ENCODE measurements at places on chromosomes 7 and 10.

DNA sequence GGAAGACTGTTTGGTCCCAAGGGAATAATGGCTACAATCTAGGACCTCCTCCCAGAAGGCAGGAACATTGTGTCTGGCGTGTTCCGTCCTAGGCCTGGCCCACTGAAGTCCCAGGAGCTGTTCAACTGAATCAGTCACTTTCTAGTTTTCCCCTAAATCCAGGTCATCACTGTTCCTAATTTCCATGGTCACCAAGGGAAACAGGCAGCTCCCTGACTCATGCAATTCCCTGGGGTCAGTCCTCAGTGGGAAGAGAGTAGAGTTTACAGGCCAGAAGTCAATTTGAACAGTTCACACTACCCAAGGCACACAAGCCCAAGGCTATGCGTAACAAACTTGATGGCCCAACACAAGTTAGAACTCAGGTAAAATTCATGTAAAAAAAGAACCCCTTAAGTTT is 44.0 kb downstream of the CREB3L2 start:
- DNase-seq: no peak

DNA sequence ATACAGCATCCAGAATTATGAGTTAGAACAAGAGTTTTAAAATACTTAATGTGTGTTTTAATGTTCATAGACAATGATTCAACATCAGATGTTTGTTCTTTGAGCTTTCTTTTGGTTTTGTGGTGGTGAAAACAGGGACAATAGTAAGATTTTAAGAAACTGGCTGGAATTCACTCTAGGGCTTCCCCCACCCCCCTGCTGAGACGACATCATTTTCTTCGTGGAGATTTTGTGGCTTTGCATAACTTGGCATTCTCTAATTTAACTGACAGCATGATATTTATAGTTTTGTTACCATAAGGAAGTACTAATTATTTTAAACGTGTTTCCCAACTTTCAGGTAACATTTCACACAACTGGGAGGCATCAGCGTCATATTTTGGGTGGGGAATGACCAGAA is 184.1 kb downstream of the BICC1 start:
- DNase-seq: no peak

GRCh38 chr10:86652361-86653202 is 1.8 kb upstream of the OPN4 start:
- DNase-seq: no peak

DNA sequence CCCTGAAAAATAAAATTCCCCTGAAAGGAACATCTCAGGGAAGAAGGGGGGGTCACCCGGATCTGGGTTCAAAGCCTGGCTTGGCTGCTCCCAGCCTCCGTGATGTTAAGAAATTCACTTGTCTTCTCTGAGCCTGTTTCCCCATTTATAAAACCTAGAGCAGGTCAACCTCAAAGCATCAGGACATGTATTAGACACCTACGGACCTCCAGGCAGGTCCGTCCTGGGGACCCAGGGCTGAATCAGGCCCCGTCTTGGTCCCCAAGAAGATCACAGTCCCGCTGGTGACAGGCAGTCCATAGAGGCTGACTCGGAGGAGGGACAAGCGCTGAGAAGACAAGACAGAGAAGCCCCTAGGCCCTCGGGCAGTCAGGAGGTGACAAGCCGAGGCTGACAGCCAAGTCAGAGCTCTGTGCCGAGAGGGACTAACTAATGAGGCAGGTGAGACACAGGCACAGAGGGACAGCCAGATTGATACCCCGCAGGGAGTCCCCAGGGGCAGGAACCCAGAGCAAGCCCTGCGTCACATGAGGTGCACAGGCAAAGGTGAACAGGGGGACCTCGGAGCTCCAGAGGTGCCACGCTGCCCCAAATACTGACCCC is 2.9 kb downstream of the MYL10 start:
- no peak for DNase-seq

- DNase-seq: no peak
Measured at GRCh38 chr7:13860734-13861133, 128.7 kb downstream of the ETV1 start.

DNA sequence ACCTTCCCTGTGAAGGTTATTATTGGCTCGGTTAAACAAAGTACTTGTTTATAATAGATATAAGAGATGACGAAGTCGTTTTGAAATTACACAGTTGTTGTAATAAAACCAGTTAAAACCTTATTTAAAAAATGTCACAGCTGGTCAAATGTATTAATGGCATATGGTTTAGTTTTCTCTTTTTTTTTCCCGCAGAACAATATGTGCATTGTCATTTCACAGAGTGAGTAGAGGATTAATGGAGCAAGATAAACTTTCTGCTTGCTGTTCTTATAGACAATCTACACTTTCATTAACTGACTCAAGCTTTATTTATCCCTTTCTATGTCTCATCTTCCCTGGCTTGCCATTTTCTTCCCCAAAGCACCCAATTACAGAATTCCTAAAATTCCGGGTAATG is 404.3 kb upstream of the NPVF start:
- no peak for DNase-seq

- no peak for DNase-seq
Measured at GRCh38 chr7:36898186-36898585, 173.9 kb upstream of the AOAH start.

DNA sequence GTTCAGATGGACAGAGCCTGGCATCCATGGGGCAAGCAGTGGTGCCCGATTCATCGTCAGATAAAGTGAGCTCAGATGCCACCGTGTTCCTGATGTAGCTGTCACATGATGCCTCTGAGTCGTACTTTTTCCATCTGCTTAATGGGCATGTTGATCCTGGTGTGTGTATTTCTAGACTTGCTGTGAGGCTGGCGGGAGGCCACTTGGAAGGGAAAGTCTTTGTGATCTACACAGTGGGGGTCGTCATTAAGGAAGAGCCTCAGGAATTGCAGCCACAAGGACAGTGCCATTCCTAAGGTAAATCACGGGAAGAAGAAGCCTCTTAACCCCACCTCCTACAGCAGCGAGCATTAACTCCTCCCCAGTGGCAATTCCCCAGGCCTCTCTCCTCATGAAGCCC is 63.0 kb downstream of the RGS10 start:
- DNase-seq: no peak

- no peak for DNase-seq
Measured at GRCh38 chr10:70359017-70359550, 23.3 kb downstream of the LRRC20 start.

DNA sequence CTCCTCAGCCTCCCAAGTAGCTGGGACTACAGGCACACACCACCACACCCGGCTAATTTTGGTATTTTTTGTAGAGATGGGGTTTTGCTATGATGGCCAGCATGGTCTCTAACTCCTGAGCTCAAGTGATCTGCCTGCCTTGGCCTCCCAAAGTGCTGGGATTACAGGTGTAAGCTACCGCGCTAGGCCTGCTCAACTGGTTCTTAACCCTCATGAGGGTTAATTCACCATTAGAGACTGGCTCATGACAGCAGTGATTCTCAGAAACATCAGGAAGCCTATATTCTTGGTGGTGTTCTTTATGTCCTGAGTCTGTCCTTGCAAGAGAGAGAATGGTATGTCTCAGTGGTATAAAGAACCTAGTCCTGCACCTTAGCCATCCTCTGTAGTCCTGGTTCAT is 10.4 kb upstream of the NT5C2 start:
- no peak for DNase-seq

- no peak for DNase-seq
Measured at GRCh38 chr7:1513657-1514095, 9.5 kb upstream of the INTS1 start.

- no peak for DNase-seq
Measured at GRCh38 chr10:99236627-99237309, 1.1 kb upstream of the HPSE2 start.

- DNase-seq: no peak
Measured at GRCh38 chr7:27165089-27165995, at the start of gene HOXA9. Gene HOXA9 (minus strand): TSS chr7:27165537. CDS start chr7:27165457, 80 bp downstream.

DNA sequence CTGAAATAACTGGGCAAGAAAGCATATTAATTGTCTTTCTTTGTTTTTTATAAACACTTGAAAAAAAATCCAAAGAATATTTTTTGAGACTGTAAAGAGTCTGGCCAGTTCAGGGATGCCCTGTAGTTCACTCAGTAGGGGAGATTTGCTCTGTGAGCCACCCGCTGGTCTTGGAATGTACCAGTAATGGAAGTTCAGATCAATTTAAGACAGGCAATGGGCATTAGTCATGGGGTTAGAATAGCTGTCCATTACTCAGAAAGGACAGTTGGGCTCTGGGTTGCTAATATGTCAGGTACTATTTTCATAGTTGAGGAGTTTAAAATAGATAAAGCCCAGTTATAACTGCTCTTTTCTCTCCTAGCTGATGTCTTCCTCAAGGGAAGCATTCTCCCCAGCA is 38.7 kb downstream of the A1CF start:
- DNase-seq: no peak

DNA sequence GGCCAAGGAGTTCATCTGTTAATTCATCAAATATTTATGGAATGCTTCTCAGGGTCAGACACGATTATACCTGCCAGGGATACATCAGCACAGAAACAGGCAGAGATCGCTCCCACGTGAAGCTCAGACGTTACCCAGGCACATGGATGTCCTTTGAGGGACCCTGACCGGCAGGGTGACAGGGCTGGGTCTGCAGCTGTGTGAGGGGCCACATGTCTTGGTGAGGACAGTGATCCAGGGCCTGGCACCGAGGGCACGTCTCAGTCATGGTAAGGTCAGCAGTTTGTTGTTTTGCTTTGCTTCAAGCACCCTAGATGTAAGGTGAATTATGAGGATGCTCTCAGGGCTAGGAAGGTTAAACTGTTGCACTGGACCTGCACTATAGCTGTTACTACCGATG is 227.9 kb downstream of the WDR37 start:
- no peak for DNase-seq

DNA sequence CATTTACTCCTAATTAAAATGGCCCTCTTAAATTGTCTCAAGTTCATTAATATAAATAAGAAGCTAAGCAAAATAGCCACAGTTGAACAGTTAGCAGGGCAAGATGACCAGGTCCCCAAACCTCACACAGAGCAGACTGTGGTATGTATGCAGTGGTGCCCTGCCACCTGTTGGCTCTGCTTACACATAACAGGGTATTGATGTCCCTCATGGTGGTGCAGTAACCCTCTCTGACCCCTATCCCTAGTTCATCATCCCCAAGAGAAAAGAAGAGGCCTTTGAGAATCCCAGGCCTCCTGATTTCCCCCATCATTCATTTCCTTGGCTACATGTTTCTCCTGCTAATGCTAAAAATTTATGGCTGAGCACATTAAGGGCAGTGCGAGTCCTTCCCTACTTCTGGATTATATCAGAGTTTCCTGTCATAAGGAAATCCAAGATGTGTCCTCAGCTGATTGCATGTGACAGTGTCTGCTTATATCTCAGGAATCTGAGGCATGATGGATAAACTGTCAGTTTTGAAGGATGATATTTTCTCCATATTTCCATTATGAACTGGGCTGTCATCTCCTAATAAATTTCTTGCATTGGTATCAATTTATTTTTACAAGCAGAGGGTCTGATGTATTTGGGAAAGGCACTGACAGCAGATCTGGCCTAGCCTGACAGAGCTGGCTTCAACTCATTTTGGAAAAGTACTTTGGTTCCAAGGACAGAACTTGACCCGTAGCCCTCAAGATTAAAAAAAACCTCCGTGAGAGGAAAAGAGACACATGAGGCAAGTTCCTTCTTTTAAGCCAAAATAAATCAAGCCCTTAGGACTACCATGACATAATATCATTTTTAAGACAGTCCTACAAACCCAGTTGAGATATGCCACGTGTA is 880.6 kb downstream of the LRMDA start:
- no peak for DNase-seq

DNA sequence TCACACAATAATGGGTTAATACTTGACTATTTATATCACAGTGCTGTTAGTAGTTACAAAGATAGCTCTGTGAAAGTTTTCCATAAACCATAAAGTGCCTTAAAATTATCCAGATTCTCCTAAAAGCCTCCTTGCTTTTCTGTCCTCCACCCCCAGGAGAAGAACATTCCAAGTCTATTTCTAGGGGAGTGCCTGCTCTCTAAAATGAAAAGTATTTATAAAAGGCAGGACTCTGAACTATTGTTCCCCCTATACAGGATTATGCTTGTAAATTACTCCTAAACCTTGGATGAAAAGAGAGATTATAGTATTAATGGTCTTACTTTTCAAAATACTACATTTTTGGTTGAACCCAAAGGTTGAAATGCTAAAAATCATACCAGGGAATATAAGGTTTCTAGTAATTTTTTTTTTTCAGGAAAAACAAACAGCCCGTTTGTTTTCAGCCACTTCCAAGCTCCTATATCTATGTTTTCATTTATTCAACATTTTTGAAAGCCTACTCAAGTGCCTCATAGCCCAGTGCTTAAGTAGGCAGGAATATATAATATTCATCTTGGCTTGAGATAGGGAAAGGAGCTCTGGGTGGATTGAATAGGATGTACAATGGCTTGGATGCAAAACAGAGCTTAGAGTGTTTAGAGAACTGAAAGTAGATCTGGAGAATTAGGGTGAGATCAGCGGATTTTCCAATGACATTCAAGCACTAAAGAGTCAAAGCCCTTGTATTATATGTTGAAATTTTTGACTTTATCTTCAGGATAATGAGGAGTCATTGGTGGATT is 320.7 kb downstream of the GPR37 start:
- DNase-seq: no peak

- DNase-seq: no peak
Measured at GRCh38 chr7:837001-837400, 4.7 kb downstream of the SUN1 start.

DNA sequence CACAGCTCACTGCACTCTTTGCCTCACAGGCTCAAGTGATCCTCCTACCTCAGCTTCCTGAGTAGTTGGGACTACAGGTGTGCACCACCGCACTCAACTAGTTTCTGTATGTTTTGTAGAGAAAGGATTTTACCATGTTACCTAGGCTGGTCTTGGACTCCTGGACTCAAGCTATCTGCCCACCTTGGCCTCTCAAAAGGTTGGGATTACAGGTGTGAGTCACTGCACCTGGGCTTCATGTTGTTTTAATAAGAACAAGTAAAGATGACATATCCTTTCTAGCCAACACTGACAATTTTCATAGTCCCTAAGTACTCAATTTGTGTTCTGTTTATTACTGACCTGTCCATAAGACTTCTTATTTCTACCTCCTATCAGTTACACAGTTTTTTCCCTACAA is 16.8 kb downstream of the SEMA3C start:
- no peak for DNase-seq

GRCh38 chr7:132739271-132739955 is 163.1 kb upstream of the PLXNA4 start:
- DNase-seq: peak; percentile 45

GRCh38 chr10:98617906-98618520 is 171.3 kb upstream of the HPS1 start:
- DNase-seq: no peak

- DNase-seq: peak; percentile 75
Measured at GRCh38 chr10:133308421-133309099, at the start of the genes TUBGCP2 and ZNF511. Gene TUBGCP2 (minus strand): TSS chr10:133308872. CDS start chr10:133302941, 5,931 bp downstream. Gene ZNF511 (plus strand): TSS chr10:133308914. CDS start chr10:133308944, 30 bp downstream.

Measured in anterior cingulate cortex (tissue), 58 donors.